ENCODE measurements at places on chromosomes 6 and 20. TPM values are rescaled to one million over a fixed set of nuclear protein-coding genes. Genes with fewer than 3 reads are reported as not detected.

The KIF13A gene
- polyA plus RNA-seq, result 32.9 TPM

The SEMG1 gene
- not detected for polyA plus RNA-seq

The HLA-DRA gene
- 27.4 TPM for polyA plus RNA-seq

The C20orf144 gene
- polyA plus RNA-seq, result not detected

The EYS gene
- 0.57 TPM for polyA plus RNA-seq

The DEFB132 gene
- not detected for polyA plus RNA-seq

The SLC35F1 gene
- 6.0 TPM for polyA plus RNA-seq

The HSPA12B gene
- 20.8 TPM for polyA plus RNA-seq

The TPD52L2 gene
- 87.2 TPM for polyA plus RNA-seq

- DNase-seq, result no peak
These were observed 358.9 kb downstream of the CENPW start for GRCh38 chr6:126698732-126699240.

DNA sequence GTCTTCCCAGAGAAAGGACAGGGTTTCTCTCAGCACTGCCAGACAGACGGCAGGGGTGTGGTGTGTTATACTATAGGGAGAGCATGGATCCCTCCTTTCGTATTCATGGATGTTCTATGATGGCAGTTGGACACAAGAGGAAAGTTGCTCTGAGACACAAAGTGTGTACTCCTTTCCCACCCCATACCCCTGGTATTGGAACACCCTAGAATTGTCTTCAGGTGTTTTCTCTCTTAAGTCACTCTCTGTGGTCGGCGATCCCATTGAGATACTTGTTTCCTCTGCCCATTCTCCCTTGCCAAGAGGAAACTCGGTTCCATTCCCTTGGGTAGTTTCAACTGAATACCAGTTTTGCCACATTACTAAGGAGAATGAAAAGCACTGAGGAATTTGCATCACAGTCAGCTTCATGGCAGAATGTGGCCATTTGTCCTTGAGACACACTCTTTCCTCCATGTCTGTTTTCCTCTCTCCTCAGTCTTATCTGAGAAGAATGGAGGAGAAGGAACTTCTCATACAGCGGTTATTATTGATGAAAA is 53.4 kb downstream of the RNF182 start:
- DNase-seq, result no peak

GRCh38 chr20:1390581-1391403 is 2.1 kb downstream of the FKBP1A start:
- DNase-seq, result no peak

DNA sequence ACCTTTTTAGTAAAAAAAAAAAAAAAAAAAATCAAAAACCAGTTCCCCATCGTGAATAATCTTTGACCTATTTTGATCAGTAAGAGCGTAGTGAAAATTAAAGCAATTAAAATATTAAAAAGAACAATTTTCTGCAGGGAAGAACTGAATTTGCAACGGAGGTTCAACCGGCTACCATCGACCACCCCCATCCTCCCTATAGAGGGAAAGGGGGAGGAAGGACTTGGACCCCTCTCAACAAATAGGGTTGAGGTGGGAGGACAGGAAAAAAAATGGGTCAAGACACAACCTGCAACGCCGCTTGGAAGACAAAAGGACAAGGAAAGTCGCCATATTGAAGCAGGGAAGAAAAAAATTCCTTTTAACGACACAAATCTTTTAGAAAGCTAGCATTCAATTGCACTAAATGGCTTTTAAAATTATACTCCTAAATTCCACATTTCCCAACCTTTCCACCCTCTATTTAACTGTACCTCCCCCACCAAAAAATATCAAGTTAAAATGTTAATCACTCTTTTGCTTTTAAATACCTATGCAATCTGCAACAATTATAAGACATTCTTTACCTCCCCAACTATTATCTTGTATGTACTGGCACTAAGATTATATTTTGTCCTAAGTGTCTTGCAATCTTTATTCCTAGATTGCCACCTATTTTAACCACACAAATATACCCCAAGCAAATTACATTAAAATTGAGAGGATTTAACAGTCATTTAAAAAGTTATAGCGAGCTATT is 1.7 kb downstream of the PPP1R10 start:
- DNase-seq, result peak; percentile 89

GRCh38 chr6:43444036-43444435 is 11.3 kb downstream of the DLK2 start:
- no peak for DNase-seq

DNA sequence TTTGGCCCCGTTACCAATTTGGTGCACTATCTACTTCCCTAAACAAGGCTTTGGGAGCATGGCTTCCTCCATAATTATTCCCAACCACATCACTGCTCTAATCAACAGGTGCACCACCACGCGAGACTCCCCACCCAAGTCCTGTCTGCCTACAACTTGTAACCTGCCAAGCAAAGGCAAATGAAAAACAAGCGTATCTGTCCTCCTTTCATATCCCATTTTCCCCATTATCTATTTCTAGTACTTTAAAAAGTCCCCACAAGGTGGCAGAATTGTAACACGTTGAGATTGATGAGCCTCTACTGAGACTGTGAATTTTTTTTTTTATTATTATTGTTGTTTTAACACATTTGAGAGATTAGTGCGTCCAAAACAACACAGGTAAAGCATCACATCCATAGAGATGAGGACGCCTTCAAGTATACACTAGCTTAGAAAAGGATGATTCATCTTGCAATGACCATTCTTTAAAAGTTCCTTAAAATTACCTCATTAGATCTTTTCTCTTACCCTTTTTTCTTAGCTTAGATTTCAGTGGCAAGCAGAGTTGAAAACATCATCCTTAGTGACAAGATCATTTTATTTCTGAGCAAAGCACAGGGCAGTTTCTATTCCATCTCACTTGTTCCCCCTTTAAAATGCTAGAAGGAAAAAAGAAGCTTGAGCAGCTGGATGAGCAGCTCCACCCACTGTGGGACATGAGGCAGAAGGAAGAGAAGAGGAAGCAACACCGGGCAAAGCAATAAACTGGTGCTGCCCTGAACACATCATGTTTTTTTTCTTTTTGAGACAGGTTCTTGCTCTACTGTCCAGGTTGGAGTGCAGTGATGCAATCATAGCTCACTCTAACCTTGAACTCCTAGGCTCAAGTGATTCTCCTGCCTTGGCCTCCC is 210.8 kb downstream of the ARHGAP18 start:
- peak; percentile 61 for DNase-seq

DNA sequence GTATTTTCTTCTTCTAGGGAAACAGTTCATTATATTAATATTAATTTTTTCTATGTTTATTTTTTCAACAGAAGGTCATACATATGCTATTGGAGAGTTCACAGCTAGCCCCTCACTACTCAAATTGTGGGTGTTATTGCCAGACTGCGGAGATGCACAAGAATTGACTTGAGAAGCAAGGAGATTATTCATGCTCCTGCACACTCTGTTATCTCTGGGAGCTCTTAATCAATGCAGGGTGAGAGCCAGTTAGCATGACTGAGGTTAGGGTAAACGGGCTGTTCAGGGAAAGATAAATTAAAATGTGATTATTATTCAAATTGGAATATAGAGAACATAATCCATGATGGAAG is 48.9 kb upstream of the DEFB112 start:
- no peak for DNase-seq

GRCh38 chr6:111210194-111210728 is 123.0 kb downstream of the SLC16A10 start:
- peak; percentile 52 for DNase-seq

DNA sequence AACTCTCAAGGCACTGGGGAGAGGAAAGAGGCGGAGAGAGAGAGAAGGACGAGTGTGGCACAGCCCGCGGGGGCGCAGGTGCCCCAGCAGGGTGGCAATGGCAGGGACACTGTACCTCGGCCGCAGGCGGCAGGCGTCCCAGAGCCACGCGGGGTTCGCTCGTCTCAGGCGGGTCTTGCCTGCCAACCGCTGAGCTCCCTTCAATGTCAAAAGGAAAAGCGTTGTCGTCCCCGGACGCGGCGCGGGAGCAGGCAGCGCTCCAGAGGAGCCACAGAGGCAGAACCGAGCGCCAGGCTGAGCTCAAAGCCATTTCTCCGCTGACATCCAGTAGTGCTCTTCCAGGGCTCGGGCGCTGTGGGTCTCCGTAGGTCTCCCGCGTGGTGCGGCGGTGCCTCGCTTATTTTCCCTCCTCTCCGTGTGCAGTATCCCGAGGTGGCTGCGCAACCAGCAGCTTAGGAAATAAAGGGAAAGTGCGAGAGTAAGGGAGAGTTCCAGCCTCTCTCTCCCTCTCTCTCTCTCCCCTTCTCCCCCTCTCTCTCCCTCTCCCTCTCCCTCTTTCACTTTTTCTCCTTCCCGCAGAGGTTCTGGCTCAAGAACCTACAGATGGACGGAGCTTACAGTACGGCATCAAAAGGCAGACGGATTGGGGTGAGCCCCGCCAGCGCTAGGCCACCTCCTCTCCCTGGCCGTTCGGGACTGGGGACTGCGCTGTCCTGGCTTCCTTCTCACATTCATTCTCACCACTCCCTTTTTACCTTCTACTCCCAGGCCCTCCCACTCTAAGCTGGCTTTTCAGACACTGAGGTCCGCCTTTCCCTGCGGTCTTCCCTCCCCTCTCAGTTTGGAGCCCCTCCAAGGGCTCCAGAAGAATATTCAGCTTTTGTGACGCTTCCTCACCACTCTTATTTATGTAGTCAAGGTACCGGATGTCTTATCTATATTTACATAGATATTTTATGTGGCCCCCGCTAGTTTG is at the start of gene LAMA4:
Gene LAMA4 (minus strand): TSS at position 727 of the 976 bp plus-strand sequence. CDS start 417 bp downstream, at position 310.
- peak; percentile 85 for DNase-seq

DNA sequence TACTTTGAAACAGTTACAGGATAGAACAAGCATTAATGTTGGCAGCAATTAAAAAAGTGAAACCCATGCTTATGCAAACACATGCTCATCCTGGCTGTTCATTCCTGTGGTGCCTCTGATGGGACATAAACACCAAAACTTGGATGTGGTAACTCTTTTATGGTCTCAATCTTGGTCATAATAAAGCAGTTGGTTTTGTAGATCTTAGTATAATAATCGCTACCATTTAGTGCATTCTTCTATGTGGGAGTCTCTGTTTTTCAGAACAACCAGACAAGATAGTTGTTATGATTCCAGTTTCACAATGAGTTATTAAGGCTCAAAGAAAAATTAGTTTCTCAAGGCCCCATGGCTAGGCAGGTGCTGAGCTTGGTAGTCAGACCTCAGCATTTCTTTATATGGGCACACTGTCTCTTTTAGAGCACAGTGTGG is 184.0 kb downstream of the UTRN start:
- DNase-seq, result no peak

DNA sequence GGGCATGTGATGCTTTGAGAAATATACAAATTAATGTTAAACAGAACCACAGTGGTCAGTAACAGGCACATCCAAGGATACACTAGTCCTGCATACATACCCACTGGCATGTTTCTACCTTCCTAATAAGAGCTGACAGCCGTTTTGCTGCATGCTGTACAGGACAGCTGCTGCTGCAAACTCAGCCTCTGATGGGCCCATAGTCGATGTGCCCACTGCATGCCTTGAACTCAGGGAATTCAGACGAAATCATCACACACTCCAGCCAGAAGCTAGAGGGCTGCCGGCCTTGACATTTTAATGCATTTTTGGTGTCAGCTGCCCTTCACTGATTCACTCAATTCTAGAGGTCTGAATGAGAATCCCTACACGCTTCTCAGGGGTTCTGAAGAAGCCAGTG is 29.3 kb downstream of the FKBP1A start:
- no peak for DNase-seq

- DNase-seq, result no peak
These were observed 95.3 kb upstream of the KCNG1 start for GRCh38 chr20:51118216-51118615.

DNA sequence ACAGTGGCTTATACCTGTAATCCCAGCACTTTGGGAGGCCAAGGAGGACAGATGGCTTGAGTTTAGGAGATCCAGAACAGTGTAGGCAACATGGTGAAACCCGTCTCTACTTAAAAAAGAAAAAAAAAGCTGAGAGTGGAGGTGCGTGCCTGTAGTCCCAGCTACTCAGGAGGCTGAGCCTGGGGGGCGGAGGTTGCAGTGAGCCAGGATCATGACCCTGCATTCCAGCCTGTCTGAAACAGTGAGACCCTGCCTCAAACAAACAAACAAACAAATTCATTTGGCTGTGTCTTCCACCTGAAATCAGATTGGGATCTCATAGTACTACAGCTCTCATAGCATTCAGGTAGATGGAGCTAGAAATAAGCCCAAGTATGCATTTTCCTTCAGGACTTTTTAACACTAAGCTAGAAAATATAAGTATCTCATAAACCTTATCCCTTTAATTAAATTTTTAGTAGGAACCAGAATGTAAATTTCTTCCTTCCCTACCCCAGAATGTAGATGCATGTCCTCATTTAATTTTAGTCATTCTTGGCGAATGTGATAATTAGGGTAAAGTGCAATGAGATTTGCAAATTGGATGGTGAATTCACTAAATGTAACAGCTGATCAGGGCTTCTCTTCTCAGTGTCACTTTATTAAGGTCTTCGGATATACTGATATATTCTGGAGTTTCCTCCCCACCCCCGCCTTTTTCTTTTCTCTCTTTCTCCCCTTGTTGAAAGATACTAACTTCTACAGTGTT is 190.4 kb downstream of the CDKAL1 start:
- no peak for DNase-seq

- no peak for DNase-seq
These were observed 154.3 kb downstream of the KLHL32 start for GRCh38 chr6:97078791-97079190.

DNA sequence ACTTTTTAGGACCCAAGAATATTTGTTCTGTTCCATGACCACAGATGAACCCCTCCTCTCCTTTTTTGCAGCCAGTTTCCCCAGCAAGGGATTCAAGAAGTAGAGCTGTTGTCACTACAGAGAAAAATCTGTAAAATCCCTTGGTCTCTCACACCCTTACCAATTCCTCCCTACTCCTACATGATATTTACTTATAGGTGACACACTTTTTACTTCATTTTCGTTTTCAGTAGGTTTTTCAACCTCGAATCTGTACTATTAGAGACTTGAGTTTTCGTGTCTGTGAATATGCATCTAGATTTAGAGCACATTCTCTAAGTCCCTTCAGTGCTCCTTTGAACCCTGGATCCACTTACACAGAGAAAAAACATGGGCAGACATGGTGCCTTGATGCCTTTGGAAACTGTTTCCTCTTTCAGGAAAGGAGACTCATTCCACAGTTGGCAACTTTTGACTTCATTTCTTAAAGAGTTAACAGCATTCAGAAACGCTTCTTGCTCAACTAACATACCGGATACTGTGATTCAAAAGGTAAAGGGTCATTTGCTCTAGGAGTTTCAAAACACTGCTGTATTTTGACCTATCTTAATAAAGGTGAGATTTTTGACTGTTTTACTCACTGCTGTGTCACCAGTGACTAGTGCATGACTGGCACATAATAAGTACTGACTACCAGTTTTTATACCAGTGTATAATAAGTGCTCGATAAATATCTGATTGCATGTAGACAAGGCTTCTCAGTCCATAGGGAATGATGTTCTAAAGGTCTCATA is 50.6 kb downstream of the LAMA4 start:
- no peak for DNase-seq

DNA sequence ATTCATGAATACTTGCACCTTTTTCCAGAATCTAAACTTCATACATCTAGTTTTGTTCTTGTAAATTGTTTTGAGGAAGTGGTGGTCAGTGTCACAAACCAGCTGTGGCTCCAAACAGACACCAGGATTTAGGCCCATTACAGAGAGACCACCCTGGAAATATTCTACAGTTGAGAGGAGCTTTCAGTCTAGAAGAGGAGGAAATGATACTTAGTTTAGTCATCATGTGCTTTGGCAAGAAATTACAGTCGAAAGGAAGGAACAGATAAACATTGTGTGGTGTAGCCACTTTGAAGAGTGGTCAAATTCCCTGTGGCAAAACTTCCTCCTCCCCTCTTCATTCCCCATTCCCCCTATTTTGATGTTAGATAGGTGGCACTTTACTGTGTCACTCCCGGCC is 15.7 kb downstream of the DCBLD1 start:
- no peak for DNase-seq

- no peak for DNase-seq
These were observed 133.1 kb upstream of the COL21A1 start for GRCh38 chr6:56380476-56380875.

GRCh38 chr6:56093776-56094175 is 153.6 kb downstream of the COL21A1 start:
- DNase-seq, result no peak
